ENCODE measurements at places on chromosomes 12 and 14.

- no peak for DNase-seq
These were observed 155.3 kb upstream of the FSCB start for GRCh38 chr14:44662250-44662891.

GRCh38 chr12:42325653-42326474 is at the start of the genes PPHLN1 and ZCRB1:
Gene PPHLN1 (plus strand): TSS chr12:42326167. CDS start chr12:42335903, 9,736 bp downstream.
Gene ZCRB1 (minus strand): TSS chr12:42326094. CDS start chr12:42324102, 1,992 bp downstream.
- DNase-seq, result peak; percentile 56

DNA sequence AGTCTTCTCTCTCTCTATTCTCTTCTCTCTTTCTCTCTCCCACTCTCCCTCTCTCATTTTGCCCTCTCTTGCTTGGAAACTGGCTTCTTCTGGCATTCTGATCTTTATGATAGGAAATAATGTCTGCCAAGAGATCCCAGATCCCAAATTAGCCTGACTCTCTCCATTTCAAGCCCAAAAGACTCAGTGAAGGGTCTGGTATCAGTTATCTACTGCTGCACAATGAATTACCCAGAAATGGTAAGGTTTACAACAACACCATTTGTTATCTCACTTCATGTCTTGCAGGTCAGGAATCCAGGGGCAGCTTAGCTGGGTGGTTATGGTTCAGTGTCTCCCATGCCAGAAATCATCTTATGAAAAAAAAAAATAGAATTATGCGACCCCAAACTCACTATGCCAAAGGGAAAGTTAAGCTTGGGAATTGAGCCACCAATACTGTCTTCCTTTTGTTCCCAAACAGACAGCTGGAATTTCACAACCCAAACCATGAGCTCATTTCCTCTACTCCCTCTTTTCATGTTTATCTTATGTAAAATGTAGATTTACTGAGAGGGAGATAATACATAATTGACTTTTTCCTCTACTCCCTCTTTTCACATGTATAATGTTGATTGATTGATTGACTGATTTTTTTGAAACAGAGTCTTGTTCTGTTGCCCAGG is 67.8 kb upstream of the FICD start:
- DNase-seq, result no peak

DNA sequence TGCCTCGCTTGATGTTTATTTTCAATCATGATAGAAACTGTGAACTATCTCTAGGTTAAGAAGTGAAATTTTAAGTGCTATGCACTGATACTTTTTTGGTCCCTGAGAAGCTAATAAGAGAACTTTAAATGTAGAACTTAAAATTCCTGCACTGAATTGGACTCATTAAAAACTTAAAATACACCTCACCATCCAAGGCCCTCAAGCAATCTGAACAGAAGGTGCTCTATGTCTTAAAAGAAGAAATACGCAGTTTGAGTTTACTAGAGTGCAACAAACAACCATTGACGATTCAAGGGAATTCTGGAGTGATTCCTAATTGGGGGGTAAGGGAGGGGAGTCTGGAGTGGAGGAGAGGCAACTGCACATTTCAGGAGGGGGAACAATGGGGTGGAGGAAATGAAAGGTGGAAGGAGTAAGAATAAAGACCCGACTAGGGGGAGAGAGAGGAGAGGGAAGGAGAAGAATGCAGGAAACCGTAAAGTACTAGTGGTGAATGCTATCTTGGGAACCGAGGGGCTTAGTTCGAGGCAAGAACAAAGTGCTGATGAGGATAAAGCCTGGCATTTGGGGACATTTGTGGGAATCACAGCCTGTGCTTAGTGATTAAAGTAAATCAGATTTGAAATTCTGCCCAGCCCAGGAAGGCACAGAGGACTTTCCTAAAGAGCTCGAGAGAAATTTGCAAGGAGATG is 389.7 kb downstream of the AACS start:
- DNase-seq, result no peak

DNA sequence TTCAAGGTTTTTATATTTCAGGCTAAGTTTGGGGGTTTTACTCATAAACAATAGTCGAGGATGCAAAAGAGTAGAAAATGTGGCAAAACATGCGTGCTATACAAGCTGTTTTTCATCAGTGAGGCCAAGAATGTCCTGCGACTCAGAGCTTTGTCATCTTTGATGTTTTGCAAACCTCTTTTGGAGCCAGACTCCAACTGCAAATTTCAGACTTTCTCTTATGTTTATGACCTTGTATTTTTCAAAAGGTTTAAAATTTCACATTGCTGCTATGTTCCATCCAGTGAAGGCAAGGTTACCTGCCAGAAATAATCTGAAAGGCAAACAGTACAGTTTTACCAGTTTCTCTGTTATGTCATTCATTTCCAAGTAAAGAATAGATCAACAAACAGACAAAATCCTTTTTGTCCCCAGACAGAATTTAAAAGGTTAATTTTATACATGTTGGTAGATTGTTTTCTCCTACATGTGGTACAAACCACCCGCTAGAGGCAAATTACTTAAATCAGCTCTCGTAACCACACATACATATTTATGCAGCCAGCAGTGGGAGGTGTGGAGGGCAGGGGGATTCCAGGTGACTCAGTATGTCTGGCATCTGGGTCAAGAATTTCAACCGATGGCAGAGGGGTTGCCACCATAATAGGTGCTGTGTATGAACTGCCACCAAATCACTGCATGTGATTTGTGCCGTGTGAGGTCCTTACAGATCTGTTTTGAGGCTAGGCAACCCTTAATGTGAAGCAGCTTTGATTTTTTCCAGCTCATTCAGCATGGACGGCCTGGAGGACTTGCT is 119.8 kb upstream of the CPM start:
- peak; percentile 32 for DNase-seq

GRCh38 chr14:23358042-23358441 is 5.4 kb upstream of the SLC22A17 start:
- no peak for DNase-seq

- DNase-seq, result no peak
These were observed 266.3 kb downstream of the AACS start for GRCh38 chr12:125331342-125332052.

DNA sequence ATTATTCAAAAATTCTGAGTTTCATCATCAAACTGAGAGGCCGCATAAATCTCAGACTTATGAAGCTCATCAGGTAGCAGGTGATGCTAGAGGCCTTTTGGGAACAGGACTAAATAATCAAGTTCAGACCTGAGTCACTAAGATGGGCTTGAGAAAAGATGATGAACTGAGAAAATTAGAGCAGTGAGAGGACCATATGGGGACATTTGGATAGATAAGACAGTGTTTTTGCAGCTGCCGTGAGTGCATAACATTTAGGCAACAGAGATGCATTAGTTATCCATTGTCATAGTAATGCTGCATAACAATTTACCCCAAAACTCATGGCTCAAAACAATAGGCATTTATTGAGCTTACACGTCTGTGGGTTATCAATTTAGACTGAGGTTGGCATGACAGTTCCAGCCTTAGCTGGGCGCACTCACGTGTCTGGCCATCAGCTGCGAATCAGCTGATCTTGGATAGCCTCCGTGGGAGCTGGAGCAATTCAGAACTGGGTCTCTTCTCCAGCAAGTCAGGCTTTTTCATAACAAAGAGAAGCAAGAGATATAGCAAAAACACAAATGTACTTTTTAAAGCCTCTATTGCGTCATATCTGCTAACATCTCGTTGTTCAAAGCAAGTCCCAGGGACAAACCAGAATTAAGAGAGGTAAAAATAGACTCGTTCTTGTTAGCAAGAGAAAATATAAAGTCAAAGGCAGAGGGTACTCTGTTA is 72.8 kb downstream of the CAPZA3 start:
- DNase-seq, result no peak

GRCh38 chr12:15701631-15702156 is 87.5 kb downstream of the EPS8 start:
- no peak for DNase-seq

DNA sequence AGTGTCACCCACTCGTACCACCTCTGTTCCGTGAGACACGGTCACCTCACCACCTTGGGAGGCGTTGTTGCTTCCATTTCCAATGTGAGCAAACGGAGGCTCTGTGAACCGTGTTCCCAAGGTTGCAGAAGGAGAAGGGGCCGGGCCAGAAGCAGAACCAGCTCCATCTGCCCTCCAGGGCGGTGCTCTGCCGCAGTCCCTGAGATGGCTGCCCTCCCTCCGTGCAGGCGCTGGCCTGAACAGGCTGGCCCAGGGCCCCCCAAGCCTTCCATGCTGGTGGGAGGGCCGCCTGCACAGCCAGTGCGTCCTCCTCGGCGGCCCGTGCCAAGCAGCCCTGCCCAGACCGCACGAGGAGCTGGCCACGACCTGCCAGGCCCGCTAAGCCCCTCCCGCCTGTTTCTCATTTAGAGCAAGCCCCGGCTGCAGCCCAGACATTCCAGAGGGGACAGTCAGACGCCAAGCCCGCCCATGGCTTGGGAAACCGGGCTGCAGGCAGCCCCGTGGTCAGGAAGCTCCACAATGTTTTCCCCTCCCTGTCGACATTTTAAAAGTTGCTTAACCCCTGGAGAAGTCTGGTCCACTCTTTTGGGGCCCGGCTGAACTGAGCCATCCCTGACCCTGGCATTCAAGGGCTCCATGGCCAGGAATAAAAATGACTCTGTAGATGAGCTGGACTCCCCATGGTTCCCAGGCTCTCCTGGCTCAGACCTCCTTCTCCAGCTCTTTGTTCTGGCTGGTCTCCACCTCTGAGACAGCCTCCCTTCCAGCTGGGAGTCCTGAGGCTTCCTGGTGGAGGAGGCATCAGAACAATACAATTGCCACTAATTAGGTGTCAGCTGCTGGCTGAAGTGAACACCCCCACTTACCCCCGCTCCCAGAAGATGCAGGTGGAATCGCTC is 236.0 kb downstream of the BCL11B start:
- no peak for DNase-seq

DNA sequence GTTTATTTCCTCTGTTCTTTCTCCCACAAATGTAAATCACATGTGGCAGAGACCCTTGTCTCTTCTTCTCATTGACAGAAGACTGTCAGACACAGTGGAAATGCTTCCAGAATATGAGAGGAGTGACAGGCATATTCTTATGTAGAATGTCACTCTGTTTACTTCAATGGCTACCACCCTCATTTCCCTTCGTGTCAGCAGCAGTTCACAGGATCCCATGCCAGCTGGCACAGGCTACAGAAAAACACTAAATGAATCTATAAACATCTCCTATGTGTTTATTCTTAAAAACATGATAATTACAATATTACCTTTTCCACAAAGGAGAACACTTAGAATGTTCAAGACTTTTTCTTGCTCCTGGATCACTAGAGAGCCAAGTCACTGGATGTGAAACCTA is 183.8 kb upstream of the CNTN1 start:
- DNase-seq, result no peak

DNA sequence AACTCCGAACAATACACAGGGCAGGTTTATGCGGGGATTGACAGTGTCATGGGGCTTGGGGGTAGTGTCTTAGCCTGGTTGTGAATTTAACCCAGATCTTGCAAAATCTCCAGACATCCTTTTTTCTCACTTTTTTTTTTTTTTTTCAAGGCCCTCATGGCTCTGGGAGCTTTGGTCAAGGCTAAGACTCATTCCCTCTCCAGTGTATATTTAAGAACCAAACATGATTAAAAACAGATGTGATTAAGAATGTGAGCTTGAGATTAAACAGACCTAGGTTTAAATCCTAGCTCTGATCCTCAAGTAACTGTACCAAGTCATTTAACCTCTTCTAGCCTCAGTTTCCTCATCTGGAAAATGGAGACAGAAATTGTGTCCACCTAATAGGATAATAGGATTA is 151.7 kb upstream of the FUT8 start:
- no peak for DNase-seq

DNA sequence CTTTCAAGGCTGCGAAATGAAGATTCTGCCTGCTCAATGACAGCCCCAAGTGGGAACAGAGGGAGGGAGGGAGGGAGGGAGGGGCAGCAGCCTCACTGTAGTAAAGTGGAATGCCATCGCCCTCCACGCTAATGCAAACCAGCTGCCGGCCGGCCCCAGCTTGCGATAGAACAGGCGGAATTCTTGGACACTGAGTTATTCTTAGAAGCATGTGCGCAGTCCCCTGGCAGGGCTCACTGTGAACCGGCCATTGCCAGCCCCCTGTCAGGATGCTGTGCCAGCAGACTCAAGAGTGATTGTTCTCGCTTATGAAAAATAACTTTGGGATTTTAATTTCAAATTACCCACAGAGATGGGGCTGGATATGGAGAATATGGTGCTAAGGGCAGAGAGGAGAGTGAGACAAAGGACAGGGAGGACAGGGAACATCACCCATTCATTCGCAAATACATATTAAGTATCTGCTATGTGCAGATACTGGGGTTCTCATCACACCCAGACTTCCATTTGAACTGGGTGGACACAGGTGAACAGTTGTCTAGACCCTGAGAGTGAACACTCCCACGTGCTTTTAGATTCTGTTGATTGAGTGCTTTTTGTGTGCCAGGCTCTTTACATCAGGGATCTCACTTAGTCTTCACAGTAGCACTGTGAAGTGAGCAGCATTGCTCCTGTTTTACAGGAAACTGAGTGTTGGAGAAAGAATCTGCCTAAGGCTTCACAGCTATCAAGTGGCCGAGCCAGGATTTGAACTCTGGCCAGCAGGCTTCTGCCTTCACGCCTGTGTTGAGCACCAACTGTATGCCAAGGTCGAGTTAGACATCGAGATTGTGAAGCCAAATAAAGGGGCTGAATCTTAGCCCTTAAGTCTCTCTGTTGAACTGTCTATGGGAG is 192.9 kb downstream of the C12orf75 start:
- DNase-seq, result no peak

GRCh38 chr12:113241191-113242025 is 20.1 kb downstream of the TPCN1 start:
- no peak for DNase-seq

DNA sequence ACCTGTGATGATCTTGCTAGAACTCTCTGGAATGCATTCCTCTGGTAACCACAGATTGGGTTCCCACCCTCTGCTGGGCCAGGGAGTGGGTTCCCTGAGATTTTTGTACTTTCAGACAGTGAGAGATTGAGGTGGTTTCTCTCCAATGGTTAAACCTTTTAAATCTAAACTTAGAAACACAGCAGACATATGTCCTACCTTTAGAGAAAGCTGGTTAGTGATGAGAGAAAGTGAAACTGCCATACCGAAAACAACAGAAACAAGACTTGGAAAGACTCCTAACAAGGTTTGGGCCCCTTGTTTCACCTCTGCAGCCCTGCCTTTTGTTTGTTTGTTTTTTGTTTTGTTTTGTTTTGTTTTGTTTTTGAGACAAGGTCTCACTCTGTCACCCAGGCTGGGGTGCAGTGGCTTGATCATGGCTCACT is 9.7 kb upstream of the SGPP1 start:
- no peak for DNase-seq

DNA sequence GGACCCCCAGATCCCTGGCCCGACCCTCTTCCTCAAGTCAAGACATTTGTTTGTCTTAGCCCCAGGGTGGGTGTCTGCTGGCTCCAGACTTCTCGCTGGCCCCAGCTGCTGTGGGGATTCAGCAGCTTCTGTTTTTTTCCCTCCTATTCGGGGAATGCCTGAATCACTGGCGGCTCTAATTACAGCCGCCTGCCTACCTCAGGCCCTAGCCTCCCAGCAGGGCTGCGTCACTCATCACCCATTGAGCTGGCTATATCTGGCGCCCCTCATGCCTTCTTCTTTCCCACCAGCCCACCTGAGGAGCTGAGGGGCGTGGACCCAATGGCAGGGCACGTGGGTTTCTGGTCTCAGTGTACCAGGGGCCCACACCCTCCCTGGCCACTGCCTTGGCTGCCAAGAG is 10.1 kb downstream of the KRT80 start:
- no peak for DNase-seq

- no peak for DNase-seq
These were observed 11.7 kb upstream of the MYL2 start for GRCh38 chr12:110932046-110932445.

All from stimulated activated CD4-positive, alpha-beta T cell treated with anti-CD3 and anti-CD28 coated beads, Interleukin-12 subunit alpha, Interleukin-12 subunit beta, amount 100 ng/mL, for 48 hours (primary cell).